Naive thymus-derived CD8-positive, alpha-beta T cell (primary cell): ENCODE measurements at places on chromosomes 11 and 22. TPM values are rescaled to one million over a fixed set of nuclear protein-coding genes. Genes with fewer than 3 reads are reported as not detected.

UBQLNL gene
- total RNA-seq = 0.47 TPM

GRCh38 chr22:17100621-17101020 is 15.8 kb downstream of the IL17RA start:
- peaks cover 88% of the 10 kb centered on the region for H3K4me1 ChIP-seq
- H3K27me3 ChIP-seq = no peaks in the 10 kb centered on the region
- H3K36me3 ChIP-seq = peaks cover 23% of the 10 kb centered on the region
- no peak for DNase-seq

DNA sequence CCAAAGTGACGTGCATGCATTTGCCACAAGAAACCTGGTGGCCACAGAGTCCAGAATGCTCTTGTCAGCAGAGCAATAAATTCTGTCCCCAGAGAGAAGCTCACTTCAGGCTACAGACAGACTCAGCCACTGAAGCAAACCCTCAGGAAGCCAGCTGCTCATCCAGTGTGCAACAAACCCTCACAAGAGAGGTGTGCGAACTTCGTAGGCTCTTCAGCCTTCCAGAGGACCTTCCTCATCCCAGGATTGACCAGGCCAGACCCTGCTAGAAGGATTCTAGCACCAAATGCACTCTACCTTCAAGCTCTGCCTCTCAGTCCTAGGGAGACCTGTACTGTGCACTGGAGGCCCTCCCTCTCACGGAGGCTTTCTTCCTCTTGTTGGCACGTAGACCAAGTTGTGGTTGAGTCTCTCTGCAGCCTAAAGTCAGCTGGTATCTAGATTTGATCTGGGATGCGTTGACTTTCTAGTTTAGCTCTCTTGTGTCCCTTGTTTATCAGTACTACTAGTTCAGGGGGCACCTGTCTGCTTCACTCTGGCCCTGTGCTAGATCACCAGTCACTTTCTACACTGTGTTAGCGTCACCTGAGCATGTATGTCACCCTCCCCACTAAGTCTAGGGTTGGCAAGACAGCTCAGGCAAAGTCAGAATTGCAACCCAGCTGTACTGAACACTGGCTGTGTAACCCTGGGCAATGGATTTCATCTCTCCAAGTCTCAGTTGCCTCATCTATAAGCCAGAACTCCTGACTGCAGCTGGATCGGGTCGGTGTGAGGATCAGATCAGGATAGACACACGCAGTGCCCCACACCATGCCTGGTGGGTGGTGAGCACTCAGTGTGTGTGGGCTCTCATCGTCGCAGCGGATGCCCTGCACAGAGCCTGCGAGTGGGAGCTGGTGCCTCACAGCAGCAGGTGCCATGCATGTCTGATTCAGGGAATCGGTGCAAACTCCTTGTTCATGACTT is 22.1 kb upstream of the TMPRSS13 start:
- peak overlapping the region; percentile 69 for H3K4me3 ChIP-seq
- H3K27ac ChIP-seq = peak overlapping the region; percentile 94
- DNase-seq = peak; percentile 73

CRYAB gene
- total RNA-seq = not detected

APOBEC3G gene
- 24.3 TPM for total RNA-seq

DNA sequence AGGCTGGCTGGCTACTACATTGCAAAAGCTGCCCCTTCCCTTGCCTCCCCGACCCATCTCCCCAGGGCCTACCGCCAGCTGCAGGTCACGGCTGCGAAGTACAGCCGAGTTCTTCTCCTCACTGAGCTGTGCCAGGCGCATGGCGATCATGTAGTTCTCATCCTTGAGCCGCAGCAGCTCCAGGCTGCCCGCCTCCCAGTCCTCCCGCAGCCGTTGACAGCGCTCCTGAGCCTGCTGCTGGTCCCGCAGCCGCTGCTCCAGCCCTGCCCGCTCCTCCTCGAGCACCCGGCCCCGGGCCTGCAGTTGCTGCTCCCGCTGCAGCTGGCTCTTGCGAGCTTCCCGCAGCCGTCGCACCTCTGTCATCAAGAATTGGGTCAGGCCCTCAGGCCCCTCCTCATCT is 3.3 kb downstream of the CARD10 start:
- H3K27ac ChIP-seq = no peak overlapping the region
- H3K36me3 ChIP-seq = no peaks in the 10 kb centered on the region
- H3K4me3 ChIP-seq = no peak overlapping the region
- no peaks in the 10 kb centered on the region for H3K27me3 ChIP-seq

PKNOX2 gene
- total RNA-seq = not detected

C1QTNF4 gene
- 1.2 TPM for total RNA-seq

TCN2 gene
- total RNA-seq = 0.62 TPM

DNA sequence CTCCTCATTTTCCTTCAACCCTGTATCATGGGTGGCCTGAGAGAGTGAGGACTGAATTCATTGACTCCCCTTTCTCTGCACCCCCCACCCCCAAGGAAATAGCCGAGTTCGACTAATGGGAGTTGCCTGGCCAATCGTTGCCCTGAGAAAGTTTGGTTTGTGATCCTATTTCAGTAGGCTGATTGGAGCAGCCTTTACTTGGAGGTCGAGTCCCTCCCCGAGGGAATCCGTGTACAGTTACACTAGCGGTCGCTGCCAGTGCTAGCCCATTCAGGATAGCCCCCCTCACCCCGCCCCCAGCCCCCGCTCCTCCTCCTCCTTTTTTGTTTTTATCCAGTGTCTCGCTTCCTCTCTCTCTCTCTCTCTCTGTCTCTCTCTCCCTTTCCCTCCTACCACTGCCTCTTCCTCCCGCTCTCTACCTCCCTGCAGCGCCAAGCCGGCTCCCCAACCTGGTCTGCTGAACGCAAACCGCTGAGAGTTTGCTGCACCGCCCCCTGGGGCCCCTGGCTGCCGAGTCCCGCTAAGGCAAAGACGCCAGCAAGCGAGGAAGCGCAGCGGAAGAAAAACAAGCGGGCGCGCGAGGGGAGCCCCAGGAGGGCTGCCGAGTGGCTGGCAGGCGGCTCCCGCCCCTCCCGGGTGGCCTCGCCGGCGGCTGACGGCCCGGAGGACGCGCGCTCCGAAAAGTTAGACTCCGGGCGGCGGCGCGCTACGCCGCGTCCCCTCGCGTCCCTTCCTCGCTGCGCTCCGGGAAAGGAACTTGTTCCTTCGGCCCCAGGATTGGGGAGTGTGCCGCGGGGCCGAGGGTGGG is at the start of gene GRAMD1B:
GRAMD1B (plus strand) TSS at position 357 of the 808 bp plus-strand sequence. CDS start 524 bp downstream, outside the sequence.
- H3K4me3 ChIP-seq = peak within 1 kb of the TSS; percentile 95
- peaks cover 13% of the 10 kb centered on the region for H3K4me1 ChIP-seq
- no peaks in the 10 kb centered on the region for H3K36me3 ChIP-seq
- H3K27me3 ChIP-seq = peaks cover 2% of the 10 kb centered on the region
- DNase-seq = peak; percentile 52

DNA sequence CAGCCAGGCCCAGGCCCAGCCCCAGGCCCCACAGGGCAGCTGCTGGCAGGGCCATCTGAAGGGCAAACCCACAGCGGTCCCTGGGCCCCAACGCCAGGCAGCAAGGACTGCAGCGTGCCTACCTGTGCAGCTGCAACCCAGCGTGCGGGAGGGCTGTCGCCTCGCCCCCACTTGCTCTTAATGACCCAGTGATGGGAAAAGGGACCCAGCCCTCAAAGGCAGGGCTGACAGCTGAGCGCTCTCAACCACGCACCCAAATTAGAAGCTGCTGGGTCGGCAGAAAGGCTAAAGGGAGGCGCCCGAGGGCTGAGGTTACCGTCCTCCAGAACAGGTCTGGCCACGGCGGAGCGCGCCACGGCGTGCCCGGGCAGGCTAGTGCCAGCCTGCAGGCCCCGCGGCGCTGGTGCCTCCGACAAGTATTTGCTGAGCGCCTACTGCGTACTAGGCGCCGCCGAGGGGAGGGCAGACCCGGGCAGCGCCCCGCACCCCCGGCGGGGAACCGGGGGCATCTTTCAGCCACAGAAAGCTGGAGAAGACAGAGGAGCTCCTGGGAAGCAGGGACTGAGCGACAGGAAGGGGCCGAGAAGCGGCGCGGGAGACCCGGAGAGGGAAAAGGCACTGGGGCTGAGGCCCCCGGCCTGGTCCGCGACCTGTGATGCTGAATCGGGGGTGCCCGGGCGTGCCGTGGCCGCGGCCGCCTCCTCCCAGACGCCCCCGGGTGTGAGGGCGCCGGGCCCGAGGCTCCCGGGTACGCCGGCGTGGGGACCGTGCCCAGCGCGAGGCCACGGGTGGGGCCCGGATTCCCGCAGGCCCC is 773 bp downstream of the HRAS start:
- peak overlapping the region; percentile 61 for H3K4me3 ChIP-seq
- H3K27ac ChIP-seq = peak overlapping the region; percentile 52
- H3K27me3 ChIP-seq = no peaks in the 10 kb centered on the region
- peaks cover 25% of the 10 kb centered on the region for H3K4me1 ChIP-seq
- DNase-seq = peak; percentile 35
